ENCODE measurements at places on chromosomes 7 and 10. TPM values are rescaled to one million over a fixed set of nuclear protein-coding genes. Genes with fewer than 3 reads are reported as not detected.

DNA sequence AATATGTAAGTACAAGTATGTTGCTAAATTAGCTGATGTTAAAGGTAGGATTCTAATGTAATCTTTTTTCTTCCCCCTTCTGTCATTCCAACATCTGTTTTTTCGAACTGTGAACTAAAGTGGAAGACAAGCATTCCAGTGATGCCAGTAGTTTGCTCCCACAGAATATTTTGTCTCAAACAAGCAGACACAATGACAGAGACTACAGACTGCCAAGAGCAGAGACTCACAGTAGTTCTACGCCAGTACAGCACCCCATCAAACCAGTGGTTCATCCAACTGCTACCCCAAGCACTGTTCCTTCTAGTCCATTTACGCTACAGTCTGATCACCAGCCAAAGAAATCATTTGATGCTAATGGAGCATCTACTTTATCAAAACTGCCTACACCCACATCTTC is 62.7 kb downstream of the WAC start:
- DNase-seq, result no peak

DNA sequence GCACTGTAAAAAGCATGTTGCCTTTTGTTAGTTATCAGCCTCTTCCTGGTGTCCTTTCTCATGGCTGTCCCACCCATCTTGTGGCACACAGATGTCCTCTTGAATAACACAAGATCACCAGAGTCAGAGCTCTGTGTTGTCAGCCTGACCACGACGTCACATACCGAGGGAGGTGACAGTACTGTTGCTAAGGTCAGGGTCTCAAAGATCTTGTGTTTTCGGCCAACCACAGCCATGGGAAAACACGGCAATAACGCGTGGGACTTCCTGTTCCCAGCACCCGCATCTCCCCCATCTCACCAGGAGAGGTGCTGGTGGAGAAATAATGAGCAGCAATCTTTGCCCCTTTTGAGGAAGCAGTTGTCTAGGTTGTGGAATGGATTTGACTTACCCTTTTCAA is 40.4 kb downstream of the NPVF start:
- DNase-seq, result peak; percentile 5

The TAS2R4 gene
- total RNA-seq, result 0.81 TPM

The CYP3A4 gene
- not detected for total RNA-seq

DNA sequence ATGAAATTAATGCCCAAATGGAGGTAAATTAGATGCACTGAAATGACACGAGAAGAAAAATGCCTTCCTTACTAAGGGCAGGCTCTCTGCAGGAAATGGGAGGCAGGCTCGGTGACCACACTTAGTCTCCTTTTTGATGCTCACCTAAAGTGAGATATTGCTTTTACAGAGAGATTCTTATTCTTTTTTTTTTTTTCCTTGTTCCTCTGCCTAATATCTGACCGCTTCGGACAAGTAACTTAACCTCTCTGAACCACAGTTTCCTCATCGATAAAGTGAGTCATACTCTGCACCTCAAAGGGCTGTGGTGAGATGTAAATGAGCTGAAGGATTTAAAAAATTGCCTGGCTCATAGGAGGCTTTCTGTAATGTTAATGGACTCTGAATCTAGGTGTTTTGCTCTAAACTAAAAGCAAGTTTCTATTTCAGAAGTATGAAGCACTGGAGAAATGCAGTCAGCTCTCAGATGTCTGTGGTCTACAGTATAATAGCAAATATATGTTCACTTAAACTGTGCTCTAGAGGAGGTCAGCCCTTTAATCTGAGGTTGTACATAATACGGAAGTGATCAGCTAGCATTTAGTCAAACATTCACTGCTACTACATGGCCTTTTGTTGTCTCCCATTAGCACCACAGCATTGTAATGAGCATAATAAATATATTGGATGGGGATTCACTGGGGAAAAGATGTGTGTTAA is 23.2 kb downstream of the NKX2-3 start:
- DNase-seq, result no peak

The TRIL gene
- total RNA-seq, result under 0.01 TPM

GRCh38 chr7:104980440-104980839 is 33.6 kb upstream of the KMT2E start:
- no peak for DNase-seq

The CALHM1 gene
- not detected for total RNA-seq

The CYP2W1 gene
- total RNA-seq, result not detected

The SDK1 gene
- total RNA-seq, result 0.81 TPM

DNA sequence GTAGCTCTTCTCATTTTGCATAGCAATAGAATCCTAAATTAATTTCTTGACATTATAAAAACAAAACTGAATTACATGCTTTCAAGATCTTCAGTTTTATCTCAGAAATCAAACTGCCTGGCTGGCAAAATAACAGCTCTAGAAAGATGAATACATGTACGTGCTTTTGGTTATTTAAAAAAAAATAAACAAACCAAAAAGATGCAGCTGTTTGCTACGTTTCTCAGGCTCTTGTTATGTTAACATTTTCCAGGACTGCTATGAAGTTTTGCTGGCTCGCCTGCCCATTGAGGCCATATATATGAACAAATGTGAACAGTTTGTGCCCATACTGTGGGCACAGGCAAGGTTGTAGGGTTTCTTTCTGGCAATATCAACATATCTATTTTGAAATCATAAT is 86.6 kb downstream of the ODAD2 start:
- no peak for DNase-seq

The NUPR2 gene
- not detected for total RNA-seq

GRCh38 chr7:50226669-50227068 is 77.8 kb upstream of the IKZF1 start:
- DNase-seq, result no peak

The GNB2 gene
- total RNA-seq, result 121 TPM

The FOXP2 gene
- total RNA-seq, result under 0.01 TPM

The TMEM196 gene
- total RNA-seq, result not detected

The GRM3 gene
- not detected for total RNA-seq

DNA sequence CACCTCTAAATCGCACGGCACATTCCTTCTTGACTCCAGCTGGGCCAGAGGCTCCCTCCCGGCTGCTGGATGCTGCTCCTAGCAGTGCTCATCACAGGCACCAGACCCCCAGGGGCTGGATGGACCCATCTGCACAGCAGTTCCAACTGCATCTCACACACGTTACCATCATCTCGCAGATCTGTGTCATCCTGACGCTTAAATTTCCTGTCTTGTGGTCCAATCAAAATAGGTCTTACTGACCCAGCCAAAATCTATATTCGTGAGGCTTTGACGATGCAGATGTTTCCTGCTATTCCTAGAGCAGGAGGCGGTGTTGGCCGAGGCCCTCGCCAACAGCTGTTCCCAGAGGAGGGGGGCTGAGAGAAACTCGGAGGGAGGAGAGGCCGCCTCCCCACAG is 108.0 kb downstream of the MKI67 start:
- peak; percentile 91 for DNase-seq

DNA sequence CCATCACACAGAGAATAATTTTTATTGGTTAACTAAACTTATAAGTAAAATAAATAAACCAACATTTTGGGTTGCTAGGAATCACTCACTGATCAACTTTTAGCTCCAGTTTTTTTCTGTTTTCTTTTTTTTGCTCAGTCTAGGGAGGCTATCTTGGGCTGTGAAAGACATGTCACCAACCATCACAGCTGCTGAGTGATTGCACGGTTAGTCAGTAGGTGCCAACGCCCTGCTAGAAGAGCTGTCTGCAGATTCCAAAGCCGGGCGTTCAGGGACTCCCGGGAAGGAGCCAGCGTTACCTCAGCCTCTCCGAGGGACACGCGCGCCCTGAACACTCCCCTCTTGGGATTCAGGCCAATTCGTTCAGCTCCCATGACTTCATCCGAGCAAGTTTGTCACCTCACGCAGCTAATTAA is 604 bp upstream of the STAM start:
- DNase-seq, result no peak

DNA sequence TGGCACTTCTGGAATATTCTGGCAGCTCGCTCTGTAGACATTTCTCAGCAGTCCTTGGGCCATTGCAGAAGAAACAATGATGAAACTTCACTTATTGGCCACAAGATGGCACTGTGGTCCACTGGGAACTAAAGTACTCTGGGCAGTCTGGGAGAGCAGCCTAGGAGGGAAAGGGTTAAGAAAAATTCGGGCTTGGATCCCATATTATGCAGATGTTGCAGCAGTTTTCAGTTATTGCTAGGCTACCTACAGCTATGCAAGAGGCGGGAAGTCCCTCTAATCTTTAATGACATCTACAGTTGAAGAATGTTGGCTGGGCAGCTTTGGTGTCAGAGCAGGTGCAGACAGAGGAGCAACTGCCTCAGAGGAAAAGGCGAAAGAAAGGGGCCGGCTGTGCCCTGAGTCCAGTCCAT is 201.7 kb upstream of the PRSS58 start:
- peak; percentile 84 for DNase-seq

- no peak for DNase-seq
Measured at GRCh38 chr7:51428217-51428887, 111.7 kb upstream of the COBL start.

Measured in hematopoietic multipotent progenitor cell (in vitro differentiated cells).